Activated T-cell treated with anti-CD3 and anti-CD28 coated beads for 4 hours (primary cell): ENCODE measurements at places on chromosomes 12 and 14.

GRCh38 chr14:50397390-50398188 lies 908 bp upstream of the CDKL1 start:
- no peak for DNase-seq

- no peak for DNase-seq
These were observed 237.4 kb downstream of the CHST11 start for GRCh38 chr12:104694161-104694560.

- DNase-seq, result no peak
These were observed 38.9 kb downstream of the CPSF2 start for GRCh38 chr14:92160619-92161018.

- no peak for DNase-seq
These were observed 164.8 kb downstream of the SLC41A2 start for GRCh38 chr12:104793285-104793684.

DNA sequence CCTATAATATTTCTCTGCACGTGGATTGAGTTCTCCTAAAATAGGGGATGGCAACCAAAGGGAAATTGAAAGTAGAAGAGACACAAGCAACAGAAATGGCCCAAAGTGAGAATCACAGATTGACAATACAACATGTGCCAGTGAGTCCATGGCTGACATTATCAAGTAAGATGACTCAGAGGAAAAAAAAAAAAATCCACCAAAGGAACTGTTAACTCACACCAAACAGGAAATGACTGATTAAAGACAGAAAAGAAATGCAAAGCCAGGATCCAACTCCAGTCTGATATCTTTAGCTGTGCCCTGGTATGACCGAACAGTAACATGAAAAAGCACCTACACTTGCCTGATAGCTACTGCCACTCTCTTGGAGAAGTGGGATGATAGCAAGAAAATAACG lies 485.0 kb downstream of the PRKD1 start:
- no peak for DNase-seq

- DNase-seq, result no peak
These were observed 718.1 kb downstream of the DIO2 start for GRCh38 chr14:79493081-79493645.

DNA sequence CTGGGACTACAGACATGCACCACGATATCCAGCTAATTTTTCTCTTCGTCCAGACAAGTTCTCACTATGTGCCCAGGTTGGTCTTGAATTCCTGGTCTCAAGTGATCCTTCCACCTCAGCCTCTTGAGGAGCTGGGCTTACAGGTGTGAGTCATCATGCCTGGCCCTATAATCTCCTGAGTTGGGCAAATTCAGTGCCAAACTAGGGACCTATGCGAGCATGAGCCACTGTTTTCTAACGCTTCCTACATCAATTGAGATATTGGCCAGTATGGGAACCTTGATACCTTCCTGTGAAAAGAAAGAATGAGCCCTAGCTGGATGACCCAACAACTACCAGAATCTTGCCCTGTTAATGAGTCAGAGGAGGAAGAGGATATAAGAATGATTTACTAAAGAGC lies 585.2 kb downstream of the C12orf50 start:
- no peak for DNase-seq

DNA sequence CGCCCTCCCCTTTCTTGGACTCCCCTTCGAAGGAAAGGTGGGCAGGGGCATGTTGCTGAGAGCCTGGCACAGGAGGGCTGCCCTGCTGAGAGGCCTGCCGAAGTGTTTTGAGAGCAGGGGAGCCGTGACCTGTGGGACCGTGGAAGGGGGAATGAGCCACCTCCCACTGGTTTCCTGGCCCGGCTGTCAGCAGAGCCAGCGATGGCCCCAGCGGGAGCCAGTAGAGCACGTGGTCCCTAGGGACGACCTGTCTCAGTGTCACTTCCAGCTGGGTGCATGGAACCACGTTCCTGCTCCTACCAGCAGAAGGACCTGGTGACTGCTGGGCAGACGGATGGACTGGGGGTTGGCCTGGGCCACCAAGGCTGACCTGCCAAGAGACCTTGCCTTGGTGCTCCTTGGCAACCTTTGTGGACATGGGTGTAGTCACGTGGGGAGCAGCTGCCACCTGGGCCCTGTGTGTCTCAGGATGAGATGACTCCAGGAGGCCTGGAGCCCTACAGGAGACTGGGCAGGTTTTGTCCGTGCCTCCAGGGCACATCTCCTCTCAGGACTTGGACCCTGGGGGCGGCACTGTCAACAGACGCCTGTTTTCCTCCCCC lies 34.6 kb downstream of the BEGAIN start:
- no peak for DNase-seq

GRCh38 chr12:117563706-117564105 lies 202.3 kb upstream of the NOS1 start:
- no peak for DNase-seq

GRCh38 chr14:72617391-72618031 lies 276.4 kb downstream of the DPF3 start:
- no peak for DNase-seq

GRCh38 chr14:102288139-102288538 lies 16.8 kb downstream of the MOK start:
- DNase-seq, result no peak

DNA sequence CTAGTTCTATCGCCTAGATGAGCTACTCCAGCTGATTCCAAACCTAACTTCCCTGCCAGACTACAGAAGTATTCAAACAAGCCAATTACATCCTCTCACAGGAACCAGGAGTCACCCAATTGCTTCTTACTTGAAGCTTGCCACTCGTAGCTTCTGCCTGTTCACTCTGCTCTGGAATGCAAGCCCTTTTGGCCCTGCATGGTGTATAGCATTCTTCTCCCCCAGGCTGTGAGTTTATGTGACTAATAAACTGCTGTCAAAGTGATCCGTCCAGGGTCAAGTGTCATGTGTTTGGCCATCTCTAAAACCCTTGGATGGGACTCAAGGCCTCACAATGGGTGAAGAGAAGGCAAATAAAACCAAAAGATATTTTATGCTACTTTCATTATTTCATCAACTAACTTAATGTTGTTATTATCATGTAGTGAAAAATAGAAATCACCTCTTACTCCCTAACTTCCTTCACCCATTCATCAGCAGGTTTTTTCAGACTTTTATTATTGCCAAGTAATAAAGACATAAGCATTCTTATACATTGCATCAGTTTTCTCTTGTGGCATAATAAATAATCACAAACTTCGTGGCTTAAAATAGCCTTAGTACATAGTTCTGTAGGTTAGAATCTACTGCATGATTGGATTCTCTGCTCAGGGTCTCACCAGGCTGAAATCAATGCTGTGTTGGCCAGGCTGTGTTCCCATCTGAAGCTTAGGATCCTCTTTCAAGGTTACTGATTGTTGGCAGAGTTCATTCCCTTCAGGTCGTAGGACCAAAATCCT lies 1981.7 kb upstream of the FLRT2 start:
- no peak for DNase-seq

DNA sequence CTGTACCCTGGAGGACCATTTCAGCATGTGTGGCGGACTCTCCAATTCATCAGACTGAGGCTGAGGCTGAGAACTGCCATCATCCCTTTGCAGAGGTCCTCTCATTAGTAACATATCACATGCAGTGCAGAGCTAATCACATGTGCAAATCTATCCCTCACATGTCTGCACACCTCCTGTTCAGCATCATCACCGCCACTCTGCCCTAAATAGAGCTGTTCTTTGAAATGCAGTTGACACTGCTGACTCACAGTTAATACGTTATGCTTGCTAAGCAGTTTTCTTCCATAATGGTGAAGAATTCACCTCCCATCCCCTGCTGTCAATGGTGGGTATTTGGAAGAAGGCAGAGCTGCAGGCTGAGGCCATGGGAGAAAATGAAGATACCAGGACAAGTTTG lies 85.0 kb upstream of the ANO2 start:
- DNase-seq, result no peak

DNA sequence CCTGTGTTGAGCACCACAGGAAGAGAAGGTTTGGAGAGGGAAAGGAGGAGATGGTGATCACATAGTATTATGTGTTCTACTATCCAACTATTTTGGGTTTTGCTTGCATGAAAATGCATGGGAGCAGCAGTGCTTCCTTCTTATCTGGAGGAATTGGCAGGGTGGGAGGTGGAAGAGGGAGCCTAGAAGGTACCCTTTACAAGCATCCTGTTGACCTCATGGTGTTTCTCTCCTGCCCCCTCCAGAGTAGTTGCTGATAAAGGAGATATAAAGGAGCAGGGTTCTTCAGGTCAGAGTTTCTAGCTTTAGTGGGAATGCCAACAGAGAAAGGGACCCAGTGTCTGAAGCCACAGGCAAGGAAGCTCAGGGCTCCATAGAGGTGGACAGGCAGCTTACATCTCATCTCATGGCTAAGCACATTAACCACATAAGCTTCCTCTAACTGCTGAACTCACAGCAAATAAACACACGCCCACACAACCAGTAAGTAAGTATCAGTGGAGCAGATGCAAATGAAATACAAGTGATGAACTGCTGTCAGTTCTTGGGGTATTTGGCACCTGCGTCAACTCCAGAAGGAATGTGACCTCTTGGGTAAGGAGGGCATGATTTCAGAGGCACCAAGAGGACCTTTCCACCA lies 174.2 kb upstream of the SLC38A2 start:
- no peak for DNase-seq

GRCh38 chr12:79329933-79330332 lies 360.8 kb downstream of the PAWR start:
- no peak for DNase-seq

DNA sequence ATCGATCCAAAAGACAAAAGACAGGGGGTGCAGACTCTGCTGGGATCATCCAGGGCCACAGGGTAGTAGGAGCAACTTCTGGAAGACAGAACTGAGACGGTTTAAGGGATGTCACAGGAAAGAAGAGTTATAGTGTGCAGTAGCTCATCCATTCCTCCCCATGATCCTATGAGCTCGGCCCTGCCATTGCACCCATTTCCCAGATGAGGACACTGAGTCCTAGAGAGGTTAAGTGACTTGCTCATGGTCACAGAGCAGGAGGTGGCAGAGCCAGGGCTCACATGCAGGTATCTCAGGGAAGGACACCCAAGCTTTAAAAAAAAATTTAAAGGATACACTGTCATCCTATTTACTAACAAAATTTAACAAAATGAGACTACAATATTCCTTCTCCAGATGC lies 86.1 kb upstream of the FZD10 start:
- DNase-seq, result no peak

- DNase-seq, result no peak
These were observed 317.5 kb upstream of the OR4E1 start for GRCh38 chr14:21991130-21991529.

DNA sequence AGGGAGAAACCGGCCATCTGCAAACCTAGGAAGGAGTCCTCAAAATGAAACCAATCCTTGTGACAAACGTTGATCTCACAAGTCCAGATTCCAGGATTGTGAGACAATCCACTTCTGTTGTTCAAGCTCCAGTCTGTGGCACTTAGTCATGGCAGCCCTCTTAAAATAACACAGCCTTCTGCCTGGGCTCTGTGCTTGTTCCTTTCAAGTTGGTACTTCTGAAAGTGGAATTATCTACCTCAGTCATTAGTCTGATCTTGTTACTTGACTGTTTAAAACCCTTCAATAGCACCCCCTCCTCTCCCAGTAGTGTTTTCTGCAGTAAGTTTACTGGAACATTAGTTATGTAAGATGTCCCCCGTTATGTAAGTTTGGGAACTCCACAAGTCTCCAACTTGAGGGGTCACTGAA lies 111.0 kb upstream of the HIF1A start:
- DNase-seq, result no peak

- no peak for DNase-seq
These were observed at the start of gene SYNDIG1L for GRCh38 chr14:74426202-74426582. Gene SYNDIG1L (minus strand): TSS chr14:74426210. CDS start chr14:74409744, 16,466 bp downstream.

GRCh38 chr14:21791749-21792148 lies 118.1 kb upstream of the OR4E1 start:
- no peak for DNase-seq

- DNase-seq, result no peak
These were observed 618 bp downstream of the GNPNAT1 start for GRCh38 chr14:52790756-52791222.

DNA sequence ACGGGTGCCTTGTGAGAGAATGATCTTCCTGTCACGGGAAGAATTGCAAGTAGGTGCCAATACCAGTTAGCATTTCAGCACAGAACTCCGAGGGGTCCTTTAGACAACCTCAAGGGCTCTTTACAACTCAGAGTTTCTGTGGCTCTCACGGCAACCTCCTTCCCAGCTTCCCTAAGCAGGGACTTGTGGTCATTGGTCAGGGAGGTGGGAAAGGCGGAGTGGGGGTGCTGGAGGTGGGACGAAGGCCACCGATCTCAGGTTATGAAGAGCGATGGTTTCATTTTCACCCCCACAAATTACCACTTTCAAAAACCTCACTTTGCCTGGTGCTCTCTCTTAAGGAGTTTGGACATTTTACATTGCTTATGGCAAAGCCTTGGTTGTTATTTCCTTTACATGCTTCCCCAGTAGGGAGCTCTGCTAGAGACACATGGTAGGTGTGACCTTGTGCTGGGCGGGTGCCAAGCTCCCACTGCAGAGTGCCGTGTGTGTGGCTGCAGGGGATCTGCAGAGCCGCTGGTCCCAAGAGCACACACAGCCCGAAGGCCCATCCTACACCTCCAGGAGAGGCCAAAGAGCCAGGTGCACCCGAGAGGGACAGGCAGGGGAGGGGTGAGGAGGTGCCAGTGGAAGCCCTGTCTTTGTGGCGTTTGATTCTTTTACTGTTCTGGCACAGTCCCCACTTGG lies 21.4 kb downstream of the BCL2L14 start:
- no peak for DNase-seq
